ENCODE measurements at places on chromosomes 11 and 22.

- DNase-seq = no peak
These were observed 259.7 kb upstream of the PLET1 start for GRCh38 chr11:112520354-112520753.

DNA sequence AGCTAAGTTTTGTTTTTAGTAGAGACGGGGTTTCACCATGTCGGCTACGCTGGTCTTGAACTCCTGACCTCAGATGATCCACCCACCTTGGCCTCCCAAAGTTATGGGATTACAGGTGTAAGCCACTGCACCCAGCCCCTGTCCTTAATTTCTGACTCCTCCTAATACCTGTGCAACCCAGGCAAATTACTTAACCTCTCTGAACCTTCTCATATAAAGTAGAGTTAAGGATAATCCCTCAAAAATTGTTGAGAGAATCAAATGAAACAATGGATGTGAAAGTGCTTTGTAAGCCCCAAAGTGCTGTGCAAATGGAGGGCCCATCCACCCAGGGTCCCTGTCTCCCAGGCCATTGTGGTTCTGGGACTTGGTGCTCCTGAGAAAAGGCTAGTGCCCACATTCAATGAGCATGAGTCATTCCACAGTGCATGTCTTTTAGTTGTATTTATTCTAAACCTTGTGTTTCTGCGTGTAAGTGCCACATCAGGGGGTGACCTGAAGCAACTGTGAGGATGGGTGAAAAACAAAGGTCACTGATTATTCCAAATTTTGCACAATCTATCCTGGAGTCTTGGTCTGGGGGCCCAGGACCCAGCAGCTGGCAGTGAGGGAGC lies 61.4 kb upstream of the PTPRJ start:
- DNase-seq = no peak

DNA sequence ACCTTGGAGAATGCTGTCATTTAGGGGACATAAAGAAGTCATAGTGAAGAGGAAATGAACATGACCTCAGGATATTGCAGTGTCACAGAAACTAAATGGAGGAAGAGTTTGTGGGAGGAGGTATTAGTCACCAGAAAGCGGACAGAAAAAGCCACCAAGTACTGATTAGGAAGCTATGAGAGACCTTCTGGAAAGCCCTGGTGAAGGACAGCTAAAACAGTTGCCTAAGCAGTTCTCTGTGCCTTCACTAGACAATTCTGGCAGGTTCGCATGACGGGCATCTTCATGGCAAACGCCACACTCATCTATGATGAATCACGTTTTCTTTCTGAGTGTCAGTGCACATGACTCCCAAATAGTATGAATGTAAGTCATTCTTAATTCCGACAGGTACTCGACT lies 325.8 kb downstream of the C11orf87 start:
- no peak for DNase-seq

- DNase-seq = no peak
These were observed 24.8 kb downstream of the ACER3 start for GRCh38 chr11:76885390-76886097.

DNA sequence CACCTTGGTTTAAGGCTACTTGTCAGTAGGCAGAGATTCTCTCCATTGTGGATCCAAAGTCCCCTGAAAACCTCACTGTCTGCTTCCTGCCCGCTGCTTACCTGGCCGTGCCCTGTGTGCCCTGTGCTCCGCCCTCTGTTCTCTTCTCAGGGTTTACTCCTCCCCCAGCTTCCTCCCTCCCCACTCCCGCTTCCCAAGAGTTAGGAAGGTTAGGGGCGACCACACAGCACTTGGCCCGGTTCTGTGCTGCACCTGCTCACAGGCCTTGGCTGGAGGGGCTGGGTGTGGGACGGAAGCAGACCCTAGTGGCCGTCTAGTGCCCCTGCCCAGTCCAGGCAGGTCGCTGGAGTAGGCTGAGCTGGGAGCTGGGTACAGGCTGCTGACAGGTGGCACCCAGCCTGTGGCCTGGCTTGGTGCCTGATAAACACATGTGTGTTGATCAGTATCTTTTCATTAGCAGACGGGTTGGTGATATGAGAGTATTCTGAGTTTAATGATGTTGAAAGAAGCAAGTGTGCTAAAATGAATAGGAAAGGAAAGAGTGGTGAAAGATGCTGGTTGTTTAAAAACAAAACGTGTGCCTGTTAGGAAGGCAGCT lies 40.5 kb downstream of the GRAMD4 start:
- DNase-seq = no peak

DNA sequence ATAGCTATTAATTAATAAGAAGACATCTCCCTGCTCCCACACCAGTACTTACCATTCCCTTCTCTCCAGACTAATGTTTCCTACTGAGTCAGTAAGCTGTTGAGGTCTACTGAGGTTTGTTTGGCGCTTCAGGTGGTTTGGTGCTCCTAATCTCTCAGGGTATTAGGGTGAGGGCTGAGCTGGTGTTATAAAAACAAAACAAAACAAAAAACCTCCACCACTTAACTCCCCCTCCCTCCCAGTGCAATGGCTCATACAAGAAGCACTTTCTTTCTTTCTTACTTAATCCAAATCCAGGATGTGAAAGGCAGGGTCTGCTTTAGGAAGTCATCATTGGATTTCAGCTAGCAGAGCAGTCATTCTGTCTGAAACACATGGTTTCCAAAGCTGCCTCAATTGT lies 15.3 kb downstream of the CSTPP1 start:
- no peak for DNase-seq

DNA sequence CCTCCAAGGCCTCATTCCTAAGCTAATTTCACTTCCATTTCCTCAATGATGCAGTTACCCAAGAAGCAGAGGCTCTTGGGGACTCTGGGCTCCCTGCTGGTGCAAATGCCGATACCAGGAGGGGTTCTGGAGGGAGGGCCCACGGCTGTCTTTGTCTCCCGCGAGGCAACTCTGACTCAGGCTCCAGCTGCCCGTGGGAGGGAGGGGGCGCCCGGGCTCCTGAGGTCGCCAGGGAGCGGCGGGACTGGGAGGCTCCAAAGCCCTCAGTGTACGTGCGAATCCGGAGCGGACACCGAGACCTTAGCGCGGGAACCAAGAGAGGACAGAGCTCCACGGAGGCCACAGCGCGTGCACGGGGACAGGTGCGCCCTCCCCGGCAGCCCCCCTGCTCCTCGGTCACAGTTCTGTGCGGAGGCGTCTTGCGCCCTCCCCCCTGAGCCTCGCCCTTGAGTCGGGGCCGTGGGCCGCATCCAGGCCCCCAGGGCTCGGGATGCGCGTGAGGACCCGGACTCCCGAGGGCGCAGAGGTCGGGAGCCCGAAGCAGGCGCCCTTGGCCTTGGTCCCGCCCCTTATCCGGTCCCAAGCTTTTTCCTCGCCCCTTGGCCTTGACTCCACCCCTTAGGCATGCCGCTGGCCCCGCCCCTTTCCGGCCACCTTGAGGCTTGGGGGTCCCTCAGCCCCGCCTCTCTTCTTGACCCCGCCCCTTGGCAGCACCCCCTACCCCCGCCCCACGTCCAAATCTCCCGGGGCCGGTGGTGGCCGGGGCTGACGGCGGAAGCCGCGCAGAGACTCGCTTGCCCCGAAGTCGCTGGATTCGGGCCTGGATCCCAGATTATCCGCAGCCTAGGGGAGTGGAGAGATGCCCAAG lies 4.7 kb upstream of the SHISA8 start:
- DNase-seq = peak; percentile 24

- no peak for DNase-seq
These were observed 1.4 kb downstream of the FDX1 start for GRCh38 chr11:110431051-110431672.

DNA sequence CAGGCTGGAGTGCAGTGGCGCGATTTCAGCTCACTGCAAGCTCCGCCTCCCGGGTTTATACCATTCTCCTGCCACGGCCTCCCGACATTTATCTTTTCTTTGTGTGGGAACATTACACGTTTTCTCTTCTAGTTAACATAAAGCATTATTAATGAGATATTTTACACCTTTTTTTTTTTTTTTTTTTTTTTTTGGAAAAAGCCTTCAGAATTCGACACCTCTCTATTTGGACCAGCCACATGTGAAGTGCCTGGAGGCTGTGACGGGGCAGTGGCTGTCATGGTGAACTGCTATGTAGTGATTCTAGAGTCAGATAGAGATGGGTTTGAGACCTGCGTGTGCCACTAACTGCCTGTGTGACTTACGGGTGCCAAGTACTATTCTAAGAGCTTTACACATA lies 64.3 kb downstream of the SMIM38 start:
- DNase-seq = no peak

- DNase-seq = no peak
These were observed 2.6 kb upstream of the KMT5B start for GRCh38 chr11:68215524-68216170.

GRCh38 chr11:130915603-130916237 lies 559 bp downstream of the SNX19 start:
- no peak for DNase-seq

Measured in stimulated activated CD8-positive, alpha-beta memory T cell treated with anti-CD3 and anti-CD28 coated beads, Interleukin-7, amount 100 ng/mL, for 1 hour (primary cell).